ENCODE measurements at places on chromosomes 4 and X. TPM values are rescaled to one million over a fixed set of nuclear protein-coding genes. Genes with fewer than 3 reads are reported as not detected.

The CCNB3 gene
- 0.10 TPM for total RNA-seq

The FGG gene
- not detected for total RNA-seq

DNA sequence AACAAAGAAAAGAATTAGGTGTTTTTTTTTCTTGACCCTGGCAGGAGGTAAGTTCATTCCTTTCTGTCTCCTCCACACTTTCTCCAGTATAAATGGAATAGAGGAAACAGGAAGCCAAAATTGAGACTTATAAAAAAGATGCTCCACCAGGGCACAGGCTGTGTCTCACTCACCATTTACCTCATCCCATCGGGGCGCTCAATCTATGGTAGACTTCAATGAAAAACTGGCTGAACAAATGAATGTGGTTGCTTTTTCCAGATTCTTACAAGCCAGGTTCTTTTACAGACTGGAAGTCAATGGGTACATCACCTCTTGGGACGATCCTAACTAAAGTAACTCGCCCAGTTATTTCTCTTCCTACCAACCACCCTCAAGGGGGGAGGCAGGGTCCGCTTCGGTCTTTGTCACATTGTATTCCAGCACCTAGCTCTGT is 685 bp downstream of the COMMD8 start:
- no peak for DNase-seq

GRCh38 chr4:120926358-120927025 is 4.0 kb upstream of the PRDM5 start:
- no peak for DNase-seq
